ENCODE measurements at places on chromosomes 12 and 14.

DNA sequence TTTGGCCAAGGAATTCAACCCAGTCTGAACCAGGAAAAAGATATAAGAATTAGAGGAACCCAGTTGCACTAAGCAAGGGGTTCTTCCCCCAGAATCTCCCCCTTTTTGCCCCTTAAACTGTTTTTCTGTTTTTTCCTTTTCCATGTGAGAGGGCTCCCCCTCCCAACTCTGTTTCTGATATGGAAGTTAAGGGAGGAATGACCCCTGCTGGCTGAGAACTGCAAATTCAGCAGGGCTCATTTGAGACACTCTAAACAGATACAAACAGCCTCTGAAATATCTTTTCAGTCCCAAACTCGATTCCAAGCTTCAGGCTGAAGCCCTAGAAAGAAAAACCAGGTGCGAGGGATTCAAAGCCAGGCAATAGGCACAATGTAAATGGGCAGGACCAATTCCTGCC, 132.7 kb downstream of the SLC41A2 start:
- no peak for DNase-seq

GRCh38 chr12:89939522-89940215, 231.0 kb upstream of the ATP2B1 start:
- no peak for DNase-seq

GRCh38 chr14:67644428-67644827, 24.7 kb downstream of the ARG2 start:
- no peak for DNase-seq

- no peak for DNase-seq
These were observed 4.4 kb upstream of the GALNT6 start for GRCh38 chr12:51395283-51396230.

- no peak for DNase-seq
These were observed 10.3 kb upstream of the TRHDE start for GRCh38 chr12:72261885-72262284.

DNA sequence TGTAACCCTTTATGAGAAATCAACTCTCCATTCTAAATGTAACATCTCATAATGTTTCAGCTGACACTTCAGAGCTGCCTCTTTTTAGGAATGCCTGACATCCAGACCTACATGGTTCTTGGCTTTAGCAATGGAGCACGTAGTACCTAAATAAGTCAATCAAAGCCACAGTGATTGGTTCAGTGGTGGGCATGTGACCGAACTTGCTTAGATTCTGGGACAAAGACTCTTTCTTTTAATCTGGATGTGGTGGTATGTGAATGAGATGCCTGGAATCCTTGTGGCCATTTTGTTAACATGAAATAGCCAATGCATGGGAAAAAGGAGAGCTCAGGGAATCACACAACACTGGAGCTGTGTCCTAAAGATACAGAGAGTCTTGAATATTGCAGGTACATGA, 11.8 kb downstream of the GPR65 start:
- no peak for DNase-seq

- DNase-seq = no peak
These were observed 875 bp downstream of the HSPA2 start for GRCh38 chr14:64541261-64541971.
